ENCODE measurements at places on chromosomes 6 and 20.

GRCh38 chr6:10453596-10453995, 38.7 kb upstream of the TFAP2A start:
- DNase-seq, result no peak

DNA sequence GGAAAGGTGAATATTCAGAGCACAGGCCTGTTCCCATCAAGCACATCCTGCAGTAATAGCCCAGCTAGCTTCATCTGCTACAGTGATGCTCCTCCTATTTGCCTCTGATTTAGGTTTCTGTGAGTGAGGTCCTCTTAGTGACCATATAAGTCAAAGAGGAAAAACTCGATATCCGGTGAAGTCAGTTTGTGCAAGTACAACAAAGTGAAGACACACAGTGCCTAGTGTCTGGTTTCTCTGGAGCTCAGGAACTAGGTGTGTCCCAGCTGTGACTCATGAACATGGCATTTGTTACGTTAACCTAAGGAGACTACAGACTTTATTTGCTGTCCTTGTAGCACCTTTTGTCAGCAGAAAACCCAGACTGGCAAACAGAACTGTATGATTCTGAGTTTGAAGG, 33.9 kb downstream of the EDN1 start:
- peak; percentile 77 for DNase-seq

DNA sequence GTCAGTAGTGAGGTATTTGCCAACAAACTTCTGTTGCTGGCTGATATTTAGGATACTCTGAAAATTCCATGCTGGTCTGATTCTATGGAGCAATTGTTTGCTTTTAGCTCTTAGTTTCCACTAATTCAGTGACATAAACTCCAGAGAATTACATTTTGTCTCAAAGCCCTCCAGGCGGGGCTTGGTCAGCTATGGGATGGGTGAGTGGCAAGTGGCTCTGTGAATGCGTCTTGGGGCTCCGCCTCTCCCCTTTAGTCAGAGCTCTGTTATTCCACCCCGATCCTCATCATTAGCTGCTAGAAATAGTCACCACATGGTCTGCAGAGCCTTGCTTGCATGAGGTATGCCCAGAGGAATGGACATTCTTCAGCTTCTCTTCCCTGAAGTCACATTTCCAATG, 540.6 kb downstream of the QKI start:
- DNase-seq, result peak; percentile 33

- no peak for DNase-seq
Measured at GRCh38 chr6:32638532-32639219, 1.5 kb downstream of the HLA-DQA1 start.

DNA sequence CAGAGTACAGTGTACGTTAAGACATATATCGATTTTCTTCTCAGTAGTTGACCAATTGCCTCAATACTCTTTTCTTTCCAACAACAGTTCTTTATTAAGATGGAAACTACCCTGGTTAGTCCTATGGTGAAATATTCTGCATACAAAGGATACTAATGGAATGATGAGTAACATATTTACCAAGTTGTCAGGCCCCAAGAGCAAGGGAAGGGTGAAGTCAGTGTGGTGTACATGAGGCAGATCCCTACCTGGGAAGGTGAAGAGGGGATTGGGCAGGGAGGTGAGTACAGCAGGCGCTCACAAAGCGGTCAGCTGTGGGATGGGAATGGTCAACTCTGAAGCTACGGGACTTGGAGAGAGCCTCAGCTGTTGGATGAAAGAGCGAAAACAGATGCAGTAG, 29.7 kb downstream of the GJA1 start:
- no peak for DNase-seq

DNA sequence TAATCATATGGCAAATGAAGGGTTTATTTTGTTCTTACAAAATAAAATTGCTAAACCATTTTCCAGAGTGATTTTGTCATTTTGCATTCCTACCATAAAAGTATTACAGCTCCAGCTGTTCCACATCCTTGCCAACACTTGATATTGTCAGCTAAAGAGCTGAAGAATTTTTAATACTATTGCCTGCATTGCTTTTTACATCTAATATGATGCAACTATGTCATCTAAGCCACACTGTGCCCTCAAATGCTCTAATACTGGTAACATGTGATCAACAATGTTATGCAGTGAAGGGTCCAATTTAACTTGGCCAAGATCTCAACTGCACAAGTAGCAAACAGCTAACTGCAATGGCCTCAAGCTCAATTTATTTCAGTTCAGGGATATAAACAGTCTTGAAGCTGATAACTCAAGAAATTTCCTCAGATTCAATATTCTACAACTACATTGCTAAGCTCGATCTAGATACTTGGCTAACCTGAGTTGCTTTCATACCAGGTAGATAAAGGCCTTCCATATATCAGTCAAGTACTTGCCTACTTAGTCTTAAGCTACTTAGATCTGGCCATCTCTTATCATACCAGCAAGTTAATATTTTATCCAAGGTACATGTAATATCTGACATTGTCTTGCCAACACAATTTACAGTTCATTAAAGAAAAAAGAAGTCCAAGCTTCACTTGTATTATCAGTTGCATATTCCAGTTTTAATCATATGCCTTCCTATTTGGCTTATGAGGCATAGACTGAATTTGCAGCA, 17.0 kb downstream of the AKIRIN2 start:
- no peak for DNase-seq

- no peak for DNase-seq
Measured at GRCh38 chr20:3275064-3275935, 36.3 kb upstream of the SLC4A11 start.

DNA sequence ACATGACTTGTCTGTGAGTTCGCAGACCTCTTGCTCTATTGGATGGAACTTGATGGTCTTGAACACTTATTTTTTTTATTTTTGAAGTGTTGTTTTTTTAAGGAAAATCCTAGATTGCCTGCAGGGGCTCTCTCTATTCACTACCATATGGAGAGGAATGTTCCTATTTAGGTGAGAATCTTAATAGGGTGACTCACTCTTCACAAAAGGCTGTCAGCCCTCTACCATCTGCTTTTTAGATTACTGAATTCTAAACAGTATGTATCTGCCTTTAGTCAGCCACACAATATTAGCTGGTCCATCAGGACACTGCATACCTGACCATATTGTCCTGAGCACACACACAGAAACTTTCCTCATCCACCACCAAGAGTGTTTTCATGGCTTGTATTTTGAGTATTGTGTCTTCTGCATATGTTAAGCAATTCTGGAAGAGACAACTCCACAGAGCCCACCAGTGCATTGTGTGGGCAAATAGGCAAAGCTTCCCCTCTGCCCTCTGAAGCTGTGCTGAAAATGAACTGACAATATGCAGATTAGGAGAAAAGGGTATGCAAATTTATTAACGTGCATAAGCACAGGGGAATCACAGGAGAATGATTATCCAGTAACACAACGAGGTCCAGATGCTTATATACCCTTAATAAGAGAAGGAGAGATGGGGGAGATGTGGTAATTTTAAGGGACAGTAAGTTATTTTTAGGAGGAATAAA, 6.6 kb upstream of the BTBD9 start:
- DNase-seq, result no peak

DNA sequence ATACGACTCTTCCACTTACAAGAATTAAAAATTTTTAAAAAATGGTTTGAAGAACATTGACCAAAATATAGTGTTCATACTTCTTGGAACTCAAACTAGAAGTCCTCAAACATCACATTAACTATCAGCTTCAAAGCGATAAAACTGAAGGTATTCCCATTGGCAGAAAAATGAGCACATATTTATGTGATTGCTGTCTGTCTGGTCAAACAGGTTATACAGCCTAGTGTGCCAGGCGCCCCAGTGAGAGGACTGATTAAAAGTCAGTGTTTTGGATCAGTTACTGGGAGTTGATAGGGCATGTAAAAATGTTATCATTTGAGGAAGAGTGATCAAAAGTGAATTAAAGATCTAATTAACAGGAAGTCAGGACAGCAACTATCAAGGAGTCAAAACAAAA, 738.8 kb downstream of the HDGFL1 start:
- DNase-seq, result no peak

- DNase-seq, result no peak
Measured at GRCh38 chr6:115131709-115132490, 789.1 kb upstream of the HS3ST5 start.

DNA sequence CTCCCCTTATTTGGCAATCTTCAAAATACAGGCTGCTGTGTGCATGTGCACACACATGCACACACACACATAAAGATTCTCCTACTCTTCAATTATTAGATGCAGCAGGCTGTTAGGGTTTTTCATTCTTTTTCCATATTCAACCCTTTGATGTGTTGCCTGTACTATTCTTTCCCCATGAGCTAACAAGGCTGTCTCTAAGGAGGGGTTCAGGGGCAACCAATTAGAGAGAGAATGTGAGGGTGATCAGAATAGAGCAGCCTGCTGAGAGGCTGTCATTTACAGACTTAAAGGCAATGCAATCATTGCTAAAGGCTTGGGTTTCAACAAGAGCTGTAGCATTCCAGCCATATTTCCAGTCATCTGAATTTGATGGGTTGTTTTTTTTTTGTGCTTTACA, 467.4 kb upstream of the ID4 start:
- no peak for DNase-seq

DNA sequence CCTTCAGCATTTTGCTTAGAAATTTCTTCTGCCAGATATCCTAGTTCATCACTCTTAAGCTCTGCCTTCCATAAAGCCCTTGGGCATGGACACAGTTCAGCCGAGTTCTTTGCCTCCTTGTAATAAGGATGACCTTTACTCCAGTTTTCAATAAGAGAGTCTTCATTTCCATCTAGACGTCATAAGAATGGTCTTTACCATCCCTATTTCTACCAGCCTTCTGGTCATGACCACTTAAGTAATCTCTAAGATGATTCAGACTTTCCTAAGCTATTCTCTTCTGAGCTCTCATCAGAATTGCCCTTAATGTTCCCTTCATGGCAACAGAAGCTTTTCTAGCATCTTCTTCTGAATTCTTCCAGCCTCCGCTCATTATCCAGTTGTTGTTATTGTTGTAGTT, 126.1 kb downstream of the TFAP2C start:
- DNase-seq, result no peak

DNA sequence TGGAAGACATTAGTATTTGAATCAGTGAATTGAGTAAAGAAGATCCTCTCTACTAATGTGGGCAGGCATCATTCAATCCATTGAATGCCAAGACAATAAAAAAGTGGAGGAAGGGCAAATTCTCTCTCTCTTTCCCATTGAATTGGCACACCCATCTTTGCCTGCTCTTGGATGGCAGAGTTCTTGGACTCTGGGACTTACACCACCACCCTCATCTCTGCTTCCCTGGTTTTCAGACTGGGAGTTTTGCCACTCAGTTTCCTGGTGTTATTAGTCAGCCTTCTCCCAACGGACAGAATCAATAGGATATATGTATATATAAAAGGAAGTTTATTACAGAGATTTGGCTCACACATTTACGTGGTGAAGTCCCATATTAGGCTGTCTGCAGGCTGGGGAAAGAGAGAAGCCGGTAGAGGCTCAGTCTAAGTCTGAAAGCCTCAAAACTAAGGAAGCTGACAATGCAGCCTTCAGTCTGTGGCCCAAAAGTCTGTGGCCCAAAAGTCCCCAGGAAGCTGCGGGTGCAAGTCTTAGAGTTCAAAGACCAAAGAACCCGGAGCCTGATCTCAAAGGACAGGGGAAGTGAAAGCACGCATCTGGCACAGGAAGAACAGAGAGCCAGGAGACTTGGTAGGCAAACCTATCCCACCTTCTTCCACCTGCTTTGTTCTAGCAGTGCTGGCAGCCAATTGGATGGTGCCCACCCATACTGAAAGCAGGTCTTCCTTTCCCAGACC, 64.4 kb downstream of the SMPDL3A start:
- DNase-seq, result no peak

DNA sequence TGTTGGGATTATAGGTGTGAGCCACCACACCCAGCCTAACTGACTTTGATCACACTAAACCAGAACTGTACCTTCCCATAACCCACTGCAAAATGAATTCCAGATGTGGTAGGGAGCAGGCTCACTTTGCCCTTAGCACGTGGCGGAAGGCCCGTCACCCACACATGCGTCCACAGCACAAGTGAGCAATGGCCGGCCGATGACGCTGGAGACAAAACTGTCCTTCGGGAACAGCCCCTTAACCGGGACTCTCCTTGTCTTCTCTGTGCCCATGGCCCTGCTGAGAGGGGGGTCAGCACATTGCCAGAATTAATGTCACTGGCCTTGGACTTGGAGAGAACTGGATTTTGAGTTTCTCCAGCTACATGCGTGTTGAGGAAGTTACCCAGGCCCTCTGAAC, 107.2 kb downstream of the TOX2 start:
- DNase-seq, result no peak

- DNase-seq, result no peak
Measured at GRCh38 chr6:84583784-84584183, 180.6 kb downstream of the TBX18 start.

DNA sequence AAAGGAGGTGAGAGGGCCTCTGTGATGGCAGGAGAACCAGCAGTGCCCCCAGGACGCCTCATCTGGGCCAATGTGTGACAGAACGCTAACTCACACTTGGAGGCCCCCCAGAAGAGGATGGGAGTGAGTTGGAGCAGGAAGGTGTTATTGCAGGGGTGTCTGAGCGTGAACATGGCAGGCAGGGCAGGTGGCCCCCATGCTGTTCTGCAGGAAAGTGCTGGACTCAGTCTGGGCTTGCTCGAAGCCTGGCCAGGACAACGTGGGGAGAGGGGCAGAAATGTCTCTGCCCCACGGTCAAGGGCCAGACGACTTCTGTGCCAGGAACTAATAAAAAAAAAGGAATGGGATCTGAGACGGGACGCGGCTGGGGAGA, 931 bp upstream of the EBF4 start:
- no peak for DNase-seq

GRCh38 chr6:118574051-118574865, 26.2 kb downstream of the PLN start:
- no peak for DNase-seq

GRCh38 chr6:28673787-28674671, 148.3 kb downstream of the GPX5 start:
- DNase-seq, result peak; percentile 81

DNA sequence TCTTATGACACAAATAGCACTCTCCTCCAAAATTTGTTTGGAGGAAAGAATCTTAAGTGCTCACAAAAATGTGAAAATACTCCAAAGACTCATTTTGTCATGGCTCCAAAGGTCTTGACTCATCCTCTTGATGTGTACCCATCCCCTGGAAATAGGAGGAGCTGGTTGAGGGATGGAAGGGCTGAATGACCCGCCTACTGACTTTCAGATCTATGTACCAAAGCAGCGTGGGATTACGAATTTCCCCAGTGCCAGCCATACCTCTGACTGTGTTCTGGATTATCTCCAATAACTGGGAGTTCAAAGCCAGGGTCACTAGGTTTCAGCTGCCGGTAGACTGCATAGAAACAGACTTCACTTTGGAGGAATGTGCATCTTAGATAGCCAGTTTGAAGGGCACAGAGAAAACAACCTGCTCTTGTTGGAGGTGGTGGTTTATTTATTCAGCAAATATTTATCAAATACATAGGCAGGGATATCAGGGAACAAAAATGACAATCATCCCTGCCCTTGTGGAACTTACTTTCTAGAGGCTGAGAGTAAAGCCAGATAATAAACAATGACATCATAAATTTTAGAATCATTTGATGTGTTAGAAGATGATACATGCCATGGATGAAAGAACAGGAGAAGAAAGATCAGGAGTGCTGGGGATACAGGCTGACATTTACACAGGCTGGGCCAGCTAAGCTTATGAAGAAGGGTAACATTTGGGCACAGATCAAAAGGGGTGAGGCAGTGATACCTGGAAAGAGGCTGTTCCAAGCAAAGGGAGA, 246.6 kb downstream of the TBXT start:
- DNase-seq, result no peak
